ENCODE measurements at places on chromosomes 12 and 14.
A peak's percentile ranks its signal among the peaks of the same experiment; 100 is the strongest.

- no peak for DNase-seq
These were observed 124.3 kb downstream of the PPHLN1 start for GRCh38 chr12:42450248-42450647.

GRCh38 chr12:59079002-59079401 is 158.7 kb upstream of the LRIG3 start:
- DNase-seq = no peak

DNA sequence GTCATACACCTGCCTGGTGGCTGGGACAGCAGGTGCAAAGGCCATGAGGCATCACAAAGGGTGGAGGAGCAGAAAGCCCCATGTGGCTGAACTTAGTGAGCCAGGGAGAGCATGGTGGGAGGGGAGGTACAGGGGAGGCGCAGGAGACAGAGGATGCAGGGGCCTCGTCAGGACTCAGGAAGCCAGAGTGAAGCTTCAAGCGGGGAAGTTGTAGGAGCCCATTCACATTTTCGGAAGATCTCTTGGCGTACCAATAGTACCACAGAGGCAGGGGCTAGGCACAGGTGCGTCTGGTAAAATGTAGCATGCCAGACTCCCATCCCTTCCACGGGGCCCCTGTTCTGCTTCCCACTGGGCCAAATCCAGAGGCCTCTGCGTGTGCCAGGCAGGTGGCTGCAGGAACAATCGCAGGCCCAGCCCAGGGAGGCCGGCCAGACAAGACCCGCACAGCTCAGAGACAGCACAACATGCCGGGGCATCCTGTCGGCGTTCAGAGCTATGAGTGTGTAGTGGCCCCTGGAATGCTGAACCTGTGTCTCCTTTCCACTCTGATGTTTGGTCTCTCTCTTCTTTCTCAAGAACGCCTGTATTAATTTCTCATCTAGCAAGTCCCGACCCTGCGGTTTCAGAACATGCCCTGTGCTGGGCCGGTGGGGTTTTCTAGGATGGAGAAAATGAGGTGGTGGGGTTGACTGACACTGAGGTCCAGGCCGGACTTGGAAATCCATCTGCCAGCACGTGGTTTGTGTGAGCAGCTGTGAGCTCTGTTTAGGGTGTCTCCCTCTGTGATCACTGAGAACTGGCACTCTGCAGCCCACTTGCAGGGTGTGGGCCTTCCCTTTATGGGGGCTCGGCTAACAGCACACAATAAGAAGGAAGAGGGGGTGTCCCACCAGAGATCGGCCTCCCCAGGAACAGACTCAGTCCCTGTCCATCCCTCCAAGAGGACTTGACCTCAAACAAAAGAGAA is 5.5 kb upstream of the TMEM132D start:
- DNase-seq = no peak

GRCh38 chr14:28406196-28406595 is 360.4 kb upstream of the FOXG1 start:
- DNase-seq = no peak

DNA sequence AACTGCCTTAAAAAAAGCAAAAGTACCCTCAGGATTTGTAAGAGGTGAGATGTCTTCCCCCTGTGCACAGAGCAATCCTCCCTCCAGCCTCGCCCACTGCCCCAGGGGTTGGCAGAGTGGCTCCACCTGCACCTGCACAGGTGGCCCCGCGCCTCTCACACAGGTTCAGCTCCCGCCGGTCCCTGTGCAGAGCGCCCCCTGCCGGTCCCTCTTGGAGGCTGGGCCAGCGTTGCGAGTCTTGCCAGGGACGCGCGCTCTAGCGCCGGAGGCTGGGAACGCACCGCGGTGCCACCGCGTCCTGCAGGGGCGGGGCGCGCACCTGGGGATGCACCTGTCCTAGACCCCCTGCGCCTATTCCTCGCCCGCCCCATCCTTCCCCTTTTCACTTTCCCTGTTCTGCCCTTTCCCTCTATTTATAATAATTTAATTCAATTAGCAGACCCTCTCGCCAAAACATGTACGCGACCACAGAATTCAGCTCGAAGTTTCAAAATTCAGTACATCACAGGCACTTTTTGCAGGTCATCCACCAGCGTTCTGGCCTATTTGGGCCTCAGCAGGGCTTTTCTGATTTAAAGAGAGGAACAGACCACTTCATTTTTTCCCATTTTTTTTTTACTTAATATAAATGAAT is 618.6 kb downstream of the AACS start:
- DNase-seq = peak; percentile 43

DNA sequence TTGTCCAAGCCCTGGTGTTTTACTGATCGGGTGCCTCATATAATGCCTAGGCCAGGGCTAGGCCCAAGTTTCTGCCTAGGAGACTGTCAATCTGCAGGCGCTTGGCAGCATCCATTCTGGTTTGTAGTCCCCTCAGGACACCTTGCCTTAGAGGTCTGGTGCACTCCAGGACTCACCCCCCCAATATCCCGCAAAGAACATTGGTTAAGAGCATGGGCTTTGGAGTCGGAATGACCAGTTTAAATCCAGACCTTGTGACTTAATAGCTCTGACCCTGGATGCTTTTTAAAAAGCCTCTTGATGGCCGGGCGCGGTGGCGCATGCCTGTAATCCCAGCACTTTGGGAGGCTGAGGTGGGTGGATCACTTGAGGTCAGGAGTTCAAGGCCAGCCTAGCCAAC is 60.0 kb downstream of the GALNT16 start:
- no peak for DNase-seq

- DNase-seq = no peak
These were observed 87.3 kb downstream of the TTC7B start for GRCh38 chr14:90728951-90729350.

GRCh38 chr12:58629376-58629775 is 290.9 kb downstream of the LRIG3 start:
- DNase-seq = no peak
